Natural killer cell treated with Interleukin-12 subunit alpha and Interleukin-12 subunit beta and Interleukin-15 and Interleukin-18, amount 100 ng/mL, for 72 hours (primary cell): ENCODE measurements at places on chromosomes 6 and 20.

DNA sequence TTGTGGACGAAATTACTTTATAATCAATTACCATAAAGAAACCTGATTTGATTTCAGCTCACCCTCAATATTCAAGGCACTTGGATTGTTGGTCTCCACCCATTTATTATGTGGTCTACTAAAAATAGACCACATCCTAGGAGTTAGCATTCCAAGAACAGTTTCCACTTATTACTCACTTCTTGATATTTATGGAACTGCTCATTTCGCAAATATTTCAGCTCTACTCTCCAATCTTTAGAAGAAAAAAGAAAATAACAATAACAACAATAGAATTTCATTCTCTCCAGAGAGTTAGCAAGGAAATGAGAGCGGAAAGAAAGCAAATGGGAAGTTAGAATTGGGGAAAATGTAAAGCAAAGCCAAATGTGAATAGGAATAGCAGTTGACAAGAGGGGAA, 26.2 kb upstream of the HDAC2 start:
- no peak for DNase-seq

DNA sequence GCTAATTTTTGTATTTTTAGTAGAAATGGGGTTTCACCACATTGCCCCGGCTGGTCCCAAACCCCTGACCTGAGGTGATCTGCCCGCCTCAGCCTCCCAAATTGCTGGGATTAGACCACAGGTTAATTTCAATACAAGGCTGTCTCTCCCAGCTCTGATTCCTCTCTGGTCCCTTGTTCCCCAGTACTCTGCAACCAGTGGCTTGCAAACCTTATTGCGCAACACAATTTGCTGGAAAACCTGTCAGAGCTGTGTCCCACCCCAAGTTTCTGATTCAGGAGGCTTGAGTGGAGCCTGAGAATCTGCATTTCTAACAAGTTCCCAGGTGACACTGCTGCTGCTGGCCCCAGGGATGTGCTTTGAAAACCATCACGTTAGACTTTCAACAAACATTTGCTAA, 96.2 kb upstream of the SRSF6 start:
- no peak for DNase-seq

DNA sequence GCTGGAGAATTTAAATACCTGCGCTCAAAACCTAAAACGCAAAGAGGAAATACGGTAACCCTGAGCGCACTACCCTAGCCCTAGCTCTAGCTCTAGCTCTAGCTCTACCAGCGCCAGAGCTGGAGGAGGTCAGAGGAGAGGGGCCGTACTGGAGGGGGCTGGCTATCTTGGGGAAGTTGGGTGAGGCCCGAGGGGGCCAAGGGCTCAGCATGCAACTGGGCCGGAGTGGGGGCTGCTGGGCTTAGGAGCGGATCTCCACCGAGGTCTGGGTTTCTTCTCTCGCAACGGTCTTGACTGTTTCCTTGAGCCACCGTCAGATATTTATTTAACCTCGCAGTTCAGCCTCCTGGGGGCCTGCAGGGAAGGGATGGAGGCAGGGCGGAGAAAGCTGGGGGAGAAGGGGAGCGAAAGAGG, 91.0 kb downstream of the NCR2 start:
- DNase-seq, result no peak

DNA sequence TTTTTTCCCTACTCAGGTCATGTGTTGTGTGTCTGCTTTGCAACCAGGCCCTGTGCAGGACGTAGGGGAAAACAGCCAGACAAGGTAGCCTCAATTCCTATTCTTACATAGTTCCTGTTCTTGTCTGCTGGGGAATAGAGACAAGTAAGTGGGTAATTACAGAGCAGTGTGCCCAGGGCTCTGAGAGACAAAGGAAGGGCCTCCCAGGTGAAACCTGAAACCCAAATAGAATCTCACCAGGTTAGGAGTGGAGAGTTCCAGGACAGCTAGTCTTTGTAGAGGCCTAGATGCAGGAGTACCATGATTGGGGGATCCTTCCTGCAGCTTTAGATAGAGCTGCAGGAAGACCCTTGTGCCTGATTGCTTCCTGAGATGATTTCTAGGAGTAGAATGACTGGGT, 48.4 kb downstream of the DHX35 start:
- DNase-seq, result no peak

- no peak for DNase-seq
Observed at GRCh38 chr6:121285041-121285440, 49.2 kb downstream of the TBC1D32 start.

GRCh38 chr6:168352096-168352495, 32.5 kb upstream of the DACT2 start:
- DNase-seq, result no peak

GRCh38 chr20:35801865-35802264, 30.1 kb downstream of the PHF20 start:
- no peak for DNase-seq

DNA sequence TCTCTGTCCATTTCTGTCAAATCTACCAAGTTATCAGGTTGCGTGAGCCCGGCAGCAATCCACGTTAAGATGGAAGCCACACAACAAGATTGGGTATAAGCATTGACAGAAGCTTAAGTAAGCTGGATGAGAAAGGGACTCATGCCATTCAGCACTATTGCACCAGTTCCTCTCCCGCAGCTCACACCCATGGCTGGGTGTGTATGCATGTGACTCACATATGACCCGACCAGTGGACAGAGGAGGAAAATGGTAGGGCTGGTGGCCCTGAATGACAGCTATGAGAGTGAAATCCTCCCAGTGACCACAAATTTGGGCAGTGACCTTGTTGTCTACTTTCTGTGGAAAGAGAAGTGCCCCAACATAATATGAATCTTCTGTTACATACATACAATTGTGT, 113.5 kb downstream of the OTOR start:
- no peak for DNase-seq

DNA sequence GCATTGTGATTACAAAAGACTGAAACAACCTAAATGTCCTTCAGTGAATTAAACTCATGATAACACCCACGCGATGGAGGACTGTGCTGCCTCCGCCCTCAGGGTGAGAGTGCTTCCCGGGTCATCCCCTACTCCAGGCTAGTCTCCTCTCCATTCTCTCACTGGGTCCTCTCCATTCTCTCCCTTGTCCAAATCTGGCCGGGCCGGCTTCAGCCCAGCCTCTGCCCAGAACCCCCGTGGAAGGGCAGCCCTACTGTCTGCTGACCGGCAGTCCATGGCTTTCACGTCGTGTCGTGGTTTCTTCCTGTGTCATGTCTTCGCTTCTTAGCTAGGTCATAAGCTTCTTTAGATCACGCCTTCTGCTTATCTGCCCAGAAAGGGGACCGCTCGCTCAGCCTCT, 74.8 kb downstream of the CDC5L start:
- no peak for DNase-seq
